ENCODE measurements at places on chromosomes 12 and 14. TPM values are rescaled to one million over a fixed set of nuclear protein-coding genes. Genes with fewer than 3 reads are reported as not detected.
A peak's percentile ranks its signal among the peaks of the same experiment; 100 is the strongest.

HIGD1C gene
- total RNA-seq = not detected

DERA gene
- total RNA-seq = 27.7 TPM

DNA sequence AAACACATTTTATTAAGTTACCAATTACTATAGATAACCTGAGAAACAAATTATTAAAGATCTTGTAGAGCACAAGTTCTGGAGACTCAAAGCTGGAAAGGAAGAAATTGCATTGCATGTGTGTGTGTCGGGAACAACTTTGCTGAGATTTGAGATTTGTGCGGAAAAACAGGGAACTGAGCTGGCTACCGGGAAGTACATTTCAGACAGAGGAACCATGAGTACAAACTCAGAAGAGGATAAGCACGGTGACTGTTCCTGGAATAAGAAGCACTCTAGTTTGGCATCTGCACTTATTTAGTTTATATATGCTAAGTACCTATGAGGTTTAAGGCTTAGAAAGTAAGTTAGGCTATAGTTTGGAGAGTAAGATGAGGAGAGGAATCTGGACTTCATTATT lies 97.8 kb downstream of the DACT1 start:
- no peaks in the 10 kb centered on the region for H3K36me3 ChIP-seq
- no peaks in the 10 kb centered on the region for H3K27me3 ChIP-seq
- no peak overlapping the region for H3K27ac ChIP-seq
- no peak for DNase-seq
- no peaks in the 10 kb centered on the region for H3K4me1 ChIP-seq

DNA sequence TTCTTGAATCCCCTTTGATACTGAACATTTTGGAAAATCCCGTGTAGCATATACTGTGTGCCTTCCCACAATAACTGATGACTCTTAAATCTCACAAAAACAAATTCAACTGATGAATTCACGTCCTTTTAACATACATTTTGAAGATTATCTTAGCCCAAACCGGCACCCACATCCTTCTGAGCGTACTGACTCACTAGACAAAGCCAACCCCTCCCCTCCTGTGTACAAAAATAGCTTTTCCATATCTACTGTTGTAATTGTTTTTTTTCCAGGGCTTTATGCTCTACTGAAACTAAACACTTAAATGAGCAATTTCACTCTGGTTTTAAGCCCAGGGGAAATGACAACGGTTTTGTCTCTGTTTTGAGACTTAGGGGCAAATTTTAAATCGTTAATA lies 109.4 kb upstream of the ATF7IP start:
- no peaks in the 10 kb centered on the region for H3K36me3 ChIP-seq
- peak; percentile 63 for DNase-seq
- peaks cover 8% of the 10 kb centered on the region for H3K4me1 ChIP-seq
- no peak overlapping the region for H3K4me3 ChIP-seq
- peak overlapping the region; percentile 90 for H3K27ac ChIP-seq

GRCh38 chr12:117540011-117540410 lies 178.6 kb upstream of the NOS1 start:
- H3K4me3 ChIP-seq = no peak overlapping the region
- H3K27me3 ChIP-seq = no peaks in the 10 kb centered on the region
- no peaks in the 10 kb centered on the region for H3K36me3 ChIP-seq
- H3K27ac ChIP-seq = no peak overlapping the region

- no peaks in the 10 kb centered on the region for H3K27me3 ChIP-seq
- no peak overlapping the region for H3K27ac ChIP-seq
- H3K4me3 ChIP-seq = no peak overlapping the region
- DNase-seq = no peak
- H3K4me1 ChIP-seq = peaks cover 14% of the 10 kb centered on the region
These were observed 33.5 kb upstream of the EVL start for GRCh38 chr14:100031506-100032281.

- H3K27me3 ChIP-seq = no peaks in the 10 kb centered on the region
- no peaks in the 10 kb centered on the region for H3K36me3 ChIP-seq
- no peak overlapping the region for H3K4me3 ChIP-seq
- no peak for DNase-seq
- H3K4me1 ChIP-seq = no peaks in the 10 kb centered on the region
These were observed 48.6 kb downstream of the DRAM1 start for GRCh38 chr12:101925935-101926334.

BEGAIN gene
- 0.42 TPM for total RNA-seq

RAB21 gene
- 36.8 TPM for total RNA-seq

DNA sequence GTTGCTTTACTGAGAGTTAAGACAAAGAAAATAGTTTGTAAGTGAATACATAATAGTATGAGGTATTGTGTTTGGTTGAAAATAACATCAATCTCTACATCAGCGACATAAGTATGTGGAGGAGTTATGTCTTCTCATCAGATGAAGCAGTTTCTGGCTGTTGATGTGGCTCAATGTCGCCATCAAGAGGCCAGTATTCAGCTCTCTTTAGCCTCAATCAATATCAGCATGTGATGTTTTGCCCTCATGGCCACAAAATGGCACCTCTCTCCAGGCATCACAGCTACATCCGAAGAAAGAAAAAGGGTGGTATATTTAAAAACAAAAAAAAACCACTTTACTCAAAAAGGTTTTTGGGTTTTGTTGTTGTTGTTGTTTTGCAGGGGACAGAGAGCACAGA lies 302.3 kb upstream of the TMEM132C start:
- no peaks in the 10 kb centered on the region for H3K36me3 ChIP-seq
- DNase-seq = no peak
- no peaks in the 10 kb centered on the region for H3K27me3 ChIP-seq

GRCh38 chr12:111636209-111636945 lies 37.3 kb upstream of the ATXN2 start:
- H3K4me3 ChIP-seq = no peak overlapping the region
- H3K27ac ChIP-seq = peak overlapping the region; percentile 60
- H3K4me1 ChIP-seq = no peaks in the 10 kb centered on the region
- no peaks in the 10 kb centered on the region for H3K27me3 ChIP-seq

DNA sequence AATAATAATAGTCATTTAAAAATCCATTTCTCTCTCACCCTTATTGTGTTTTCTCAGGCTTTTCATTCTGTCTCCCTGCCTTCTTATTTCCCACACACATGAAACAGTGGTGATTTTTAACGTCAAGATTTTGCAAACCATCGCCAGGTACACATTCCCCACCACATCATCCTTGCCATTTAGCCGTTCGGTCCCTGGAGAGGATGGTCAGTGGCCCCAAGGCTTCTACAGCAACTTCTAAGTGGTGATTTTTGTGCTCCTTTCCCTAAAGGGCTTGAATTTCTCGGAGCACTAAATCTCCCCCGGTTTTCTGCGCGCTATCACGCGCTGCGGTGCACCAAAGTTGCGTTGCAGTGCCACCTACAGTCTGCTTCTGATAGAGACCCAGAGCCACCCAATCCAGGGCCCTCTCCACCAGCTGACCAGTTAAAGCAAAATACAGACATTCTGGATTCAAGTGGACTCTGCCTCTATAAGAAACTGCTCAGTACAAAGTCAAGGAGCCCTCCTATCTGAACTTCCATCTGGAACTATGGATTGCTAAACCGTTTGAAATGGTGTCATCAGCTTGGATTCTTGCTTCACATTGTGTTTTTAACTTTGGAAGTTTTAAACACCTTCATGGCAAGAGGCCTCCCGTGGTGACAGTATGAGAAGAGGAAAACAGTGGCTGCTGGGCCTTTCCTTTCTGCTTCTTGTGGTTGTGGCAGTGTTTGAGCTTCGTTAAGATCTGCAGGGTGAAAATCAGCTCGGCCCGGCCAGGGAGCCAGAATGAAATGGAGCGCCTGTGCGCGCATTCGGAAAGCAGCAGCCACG lies 234.0 kb downstream of the SPTSSA start:
- DNase-seq = peak; percentile 30
- no peaks in the 10 kb centered on the region for H3K4me1 ChIP-seq
- H3K27ac ChIP-seq = no peak overlapping the region
- no peaks in the 10 kb centered on the region for H3K36me3 ChIP-seq
- no peak overlapping the region for H3K4me3 ChIP-seq

DNA sequence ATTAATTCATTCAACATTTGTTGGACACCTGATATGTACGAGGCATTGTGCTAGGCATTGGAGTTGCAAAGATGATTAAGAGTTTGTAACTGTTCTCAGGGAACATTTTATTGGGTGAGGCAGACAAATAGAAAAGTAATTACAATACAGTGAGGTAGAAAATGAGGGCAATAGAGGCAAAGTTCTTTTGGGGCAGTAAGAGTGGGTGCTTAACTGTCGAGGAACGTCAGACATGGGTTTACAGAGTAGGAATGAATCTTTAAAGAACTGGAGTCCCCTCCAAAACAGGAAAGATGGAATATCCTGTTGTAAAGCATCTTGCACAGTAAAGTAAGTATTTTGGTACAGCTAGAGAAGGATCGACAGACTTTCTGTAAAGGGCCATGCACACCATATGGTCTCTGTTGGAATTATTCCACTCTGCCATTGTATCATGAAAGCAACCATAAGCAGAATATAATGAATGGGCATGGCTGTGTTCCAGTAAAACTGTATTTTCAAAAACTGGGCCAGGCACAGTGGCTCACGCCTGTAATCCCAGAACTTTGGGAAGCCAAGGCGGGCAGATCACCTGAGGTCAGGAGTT lies 9.1 kb downstream of the CREBL2 start:
- H3K4me3 ChIP-seq = no peak overlapping the region
- H3K36me3 ChIP-seq = peaks cover 6% of the 10 kb centered on the region
- DNase-seq = no peak
- H3K27me3 ChIP-seq = no peaks in the 10 kb centered on the region
- H3K4me1 ChIP-seq = peaks cover 7% of the 10 kb centered on the region
- H3K27ac ChIP-seq = no peak overlapping the region

DNA sequence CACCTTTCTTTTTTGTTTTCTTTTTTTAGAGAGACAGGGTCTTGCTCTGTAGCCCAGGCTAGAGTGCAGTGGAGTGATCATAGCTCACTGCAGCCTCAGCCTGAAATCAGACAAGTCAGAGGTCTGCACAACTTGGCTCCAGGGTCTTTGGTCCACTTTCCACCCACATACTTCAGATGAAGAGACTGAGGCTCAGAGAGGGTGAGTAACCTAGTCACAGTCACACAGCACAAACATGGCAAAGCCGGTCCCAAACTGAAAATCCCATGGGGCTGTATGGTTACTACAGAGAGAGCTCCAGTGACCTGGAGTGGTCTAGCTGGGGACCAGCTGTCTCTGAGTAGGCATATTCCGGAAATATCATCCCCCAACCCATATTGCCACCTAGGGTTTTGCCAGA lies 19.2 kb downstream of the LHX5 start:
- H3K4me3 ChIP-seq = no peak overlapping the region
- no peak overlapping the region for H3K27ac ChIP-seq
- peaks cover 7% of the 10 kb centered on the region for H3K27me3 ChIP-seq
- no peaks in the 10 kb centered on the region for H3K4me1 ChIP-seq
- no peak for DNase-seq
- H3K36me3 ChIP-seq = no peaks in the 10 kb centered on the region

EMP1 gene
- total RNA-seq = 8.1 TPM

DNA sequence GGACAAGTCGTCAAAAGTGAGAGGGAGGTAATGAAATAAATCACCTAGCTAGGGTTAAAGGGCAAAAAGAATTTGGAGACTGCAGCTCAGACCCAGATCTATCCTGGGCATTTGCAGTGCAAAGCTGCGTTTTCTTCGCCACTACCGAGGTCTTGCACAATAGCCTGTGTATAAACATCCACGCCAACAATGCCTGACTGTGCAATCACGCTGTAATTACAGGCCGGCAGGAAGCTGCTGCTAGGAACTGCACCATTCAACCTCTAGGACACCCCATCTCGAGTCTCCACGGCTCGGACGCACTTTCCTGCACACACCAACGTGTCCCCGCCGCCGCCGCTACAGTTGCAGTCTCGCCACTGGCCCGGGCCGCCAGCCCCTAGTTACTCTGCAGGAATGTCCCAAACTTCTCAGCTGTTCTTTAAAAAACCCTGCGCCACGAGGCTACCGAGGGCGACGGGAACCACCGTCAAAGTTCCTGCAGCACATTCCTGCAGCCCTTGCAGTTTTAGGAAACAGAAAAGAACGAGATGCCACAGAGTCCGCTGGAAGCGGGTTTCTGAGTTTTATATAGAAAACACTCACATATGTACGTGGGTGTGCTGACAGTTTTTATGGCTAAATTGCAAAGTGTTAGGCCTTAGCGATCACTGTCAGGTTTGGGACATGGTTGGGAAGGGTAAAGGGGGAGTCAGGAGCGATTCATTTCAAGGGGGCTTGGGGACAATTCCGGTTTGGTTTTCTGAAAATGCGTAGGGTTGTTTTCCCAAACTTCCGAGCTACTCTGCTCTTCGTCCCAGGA lies 65.6 kb upstream of the PTGR2 start:
- peak overlapping the region; percentile 99 for H3K27ac ChIP-seq
- no peaks in the 10 kb centered on the region for H3K27me3 ChIP-seq

DNA sequence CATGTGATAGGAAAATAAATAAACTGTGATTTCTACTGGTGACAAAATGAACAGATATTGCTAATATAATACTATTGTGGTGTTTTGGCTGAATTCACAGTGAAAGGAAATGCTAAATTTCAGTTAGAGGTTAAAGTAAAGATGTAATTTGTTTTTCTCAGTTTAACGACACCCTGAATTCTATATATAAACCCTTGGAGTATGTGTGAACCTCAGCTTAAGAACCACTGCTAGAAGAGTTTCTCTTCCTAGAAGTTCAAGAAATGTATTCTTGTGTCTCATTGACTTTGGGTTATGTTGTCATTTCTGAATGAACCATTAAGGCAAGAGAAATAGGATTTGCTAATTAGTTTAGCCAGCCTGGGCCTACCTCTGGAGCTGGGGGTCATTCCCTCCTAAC lies 8.2 kb downstream of the FBXO34 start:
- no peak overlapping the region for H3K4me3 ChIP-seq
- H3K36me3 ChIP-seq = no peaks in the 10 kb centered on the region
- H3K4me1 ChIP-seq = peaks cover 3% of the 10 kb centered on the region
- no peak for DNase-seq
- H3K27me3 ChIP-seq = no peaks in the 10 kb centered on the region
- H3K27ac ChIP-seq = no peak overlapping the region

SLC2A3 gene
- 37.6 TPM for total RNA-seq

- no peak for DNase-seq
- no peaks in the 10 kb centered on the region for H3K4me1 ChIP-seq
- H3K27me3 ChIP-seq = no peaks in the 10 kb centered on the region
- H3K27ac ChIP-seq = no peak overlapping the region
- H3K4me3 ChIP-seq = no peak overlapping the region
- no peaks in the 10 kb centered on the region for H3K36me3 ChIP-seq
These were observed 19.3 kb upstream of the FKBP4 start for GRCh38 chr12:2775431-2775830.

DNA sequence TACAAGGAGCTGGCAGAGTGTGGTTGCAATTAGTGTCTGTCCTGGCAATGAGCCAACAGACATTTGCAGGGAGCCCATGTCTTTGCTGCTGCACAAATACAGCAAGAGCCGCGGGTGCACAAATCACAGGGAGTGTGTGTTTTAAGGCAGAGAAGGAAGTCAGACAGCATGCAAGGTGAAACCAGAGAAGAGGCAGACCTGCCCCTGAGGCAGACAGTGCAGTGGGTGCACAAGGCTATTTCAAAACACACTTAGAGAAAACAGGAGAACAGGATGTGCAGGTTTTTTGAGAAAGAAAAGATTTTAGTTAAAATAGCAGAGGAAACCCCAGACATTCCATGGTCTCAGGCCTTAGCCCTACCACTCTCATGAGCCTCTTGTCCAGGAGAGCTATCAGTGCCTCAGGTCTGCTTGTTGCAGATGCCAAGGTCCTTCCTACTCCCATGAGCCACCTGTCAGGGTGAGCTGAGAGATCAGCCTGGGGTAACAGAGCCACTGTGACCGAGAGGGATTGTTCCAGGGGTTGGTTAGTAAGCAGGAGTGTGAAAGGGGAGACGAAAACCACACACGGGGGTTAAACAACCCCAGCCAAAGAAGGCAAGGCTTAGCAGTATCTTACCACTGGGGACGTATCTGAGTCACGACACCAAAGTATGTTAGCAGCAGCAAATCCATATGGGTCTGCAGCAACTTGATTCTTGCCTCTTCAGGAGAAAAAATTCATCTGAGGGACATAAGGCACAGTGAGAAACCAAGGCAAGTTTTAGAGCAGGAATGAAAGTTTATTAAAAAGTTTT lies 78.1 kb downstream of the C14orf132 start:
- no peaks in the 10 kb centered on the region for H3K27me3 ChIP-seq
- DNase-seq = no peak
- no peaks in the 10 kb centered on the region for H3K4me1 ChIP-seq
- H3K36me3 ChIP-seq = no peaks in the 10 kb centered on the region
- H3K27ac ChIP-seq = peak overlapping the region; percentile 83
